ENCODE measurements at places on chromosomes 2 and 18. TPM values are rescaled to one million over a fixed set of nuclear protein-coding genes. Genes with fewer than 3 reads are reported as not detected.

GRP gene
- total RNA-seq = 22.8 TPM

ST6GAL2 gene
- 144 TPM for total RNA-seq

CACNB4 gene
- 42.4 TPM for total RNA-seq

GNAL gene
- 92.9 TPM for total RNA-seq

WDR75 gene
- total RNA-seq = 64.4 TPM

DLGAP1 gene
- 57.1 TPM for total RNA-seq

SLC23A3 gene
- under 0.01 TPM for total RNA-seq

- no peak for DNase-seq
Observed at GRCh38 chr2:68302281-68302875, 17.4 kb downstream of the CNRIP1 start.

- peak; percentile 87 for DNase-seq
Observed at GRCh38 chr2:218292048-218293014, at the start of gene TMBIM1. Gene TMBIM1, minus strand, starts transcription at chr2:218292503. Its CDS starts 10,362 bp downstream, at chr2:218282141.

DNA sequence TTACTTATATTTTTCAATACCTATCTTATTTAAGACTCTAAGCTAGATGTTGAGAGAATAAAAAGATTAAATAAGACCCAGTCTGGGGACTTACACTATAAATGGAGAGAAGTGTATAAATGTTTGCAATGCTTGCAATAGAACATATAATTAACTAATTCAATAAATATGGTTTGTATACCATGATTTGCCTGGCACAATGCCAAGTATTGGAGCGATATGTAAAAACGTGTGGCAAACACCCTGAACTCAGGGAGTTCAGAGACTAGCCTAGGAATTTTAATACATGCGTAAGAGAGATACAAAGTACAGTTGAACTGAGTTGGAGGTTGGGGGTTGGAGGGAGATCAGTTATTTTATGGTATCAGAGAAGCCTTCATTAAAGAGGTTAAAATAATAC lies 251.8 kb upstream of the DDX18 start:
- no peak for DNase-seq

DNA sequence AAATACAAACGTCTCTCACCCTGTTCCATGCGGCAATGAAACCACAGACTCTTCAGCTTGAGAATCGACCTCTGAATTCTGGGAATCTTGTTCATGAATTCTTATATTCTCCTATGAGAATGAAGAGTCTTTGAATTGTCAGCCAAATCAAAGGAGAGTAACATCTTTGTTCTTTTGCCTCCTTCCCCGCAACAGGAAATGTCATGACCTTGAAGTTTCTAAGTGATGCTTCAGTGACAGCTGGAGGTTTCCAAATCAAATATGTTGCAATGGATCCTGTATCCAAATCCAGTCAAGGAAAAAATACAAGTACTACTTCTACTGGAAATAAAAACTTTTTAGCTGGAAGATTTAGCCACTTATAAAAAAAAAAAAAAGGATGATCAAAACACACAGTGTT lies 21.8 kb downstream of the TNFAIP6 start:
- no peak for DNase-seq

- no peak for DNase-seq
Observed at GRCh38 chr2:28250006-28250405, 142.7 kb upstream of the FOSL2 start.

GRCh38 chr2:183799761-183800160 lies 675.5 kb downstream of the NUP35 start:
- no peak for DNase-seq

GRCh38 chr2:70719231-70719630 lies 48.8 kb downstream of the ADD2 start:
- no peak for DNase-seq

DNA sequence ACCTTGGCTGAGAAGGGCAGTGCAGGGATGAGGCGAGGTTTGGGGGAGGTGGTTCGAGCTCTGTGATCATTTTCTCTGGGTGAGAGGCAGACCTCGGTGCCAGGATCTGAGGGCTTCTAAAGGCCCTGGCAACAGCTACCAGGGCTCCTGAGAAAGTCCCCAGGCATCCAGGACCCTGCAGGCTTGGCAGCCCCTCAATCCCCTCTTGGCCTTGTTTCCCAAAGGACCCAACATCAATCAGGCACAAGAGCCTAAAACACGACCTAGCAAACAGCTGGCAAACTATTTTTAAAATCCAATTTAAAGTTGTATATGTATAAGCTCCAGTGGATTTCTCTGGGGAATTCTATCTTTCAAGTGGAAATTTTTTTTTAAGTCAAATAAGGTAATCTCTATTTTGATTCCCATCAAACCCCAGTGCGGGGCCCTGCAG lies 15.0 kb upstream of the MAT2A start:
- DNase-seq = no peak

DNA sequence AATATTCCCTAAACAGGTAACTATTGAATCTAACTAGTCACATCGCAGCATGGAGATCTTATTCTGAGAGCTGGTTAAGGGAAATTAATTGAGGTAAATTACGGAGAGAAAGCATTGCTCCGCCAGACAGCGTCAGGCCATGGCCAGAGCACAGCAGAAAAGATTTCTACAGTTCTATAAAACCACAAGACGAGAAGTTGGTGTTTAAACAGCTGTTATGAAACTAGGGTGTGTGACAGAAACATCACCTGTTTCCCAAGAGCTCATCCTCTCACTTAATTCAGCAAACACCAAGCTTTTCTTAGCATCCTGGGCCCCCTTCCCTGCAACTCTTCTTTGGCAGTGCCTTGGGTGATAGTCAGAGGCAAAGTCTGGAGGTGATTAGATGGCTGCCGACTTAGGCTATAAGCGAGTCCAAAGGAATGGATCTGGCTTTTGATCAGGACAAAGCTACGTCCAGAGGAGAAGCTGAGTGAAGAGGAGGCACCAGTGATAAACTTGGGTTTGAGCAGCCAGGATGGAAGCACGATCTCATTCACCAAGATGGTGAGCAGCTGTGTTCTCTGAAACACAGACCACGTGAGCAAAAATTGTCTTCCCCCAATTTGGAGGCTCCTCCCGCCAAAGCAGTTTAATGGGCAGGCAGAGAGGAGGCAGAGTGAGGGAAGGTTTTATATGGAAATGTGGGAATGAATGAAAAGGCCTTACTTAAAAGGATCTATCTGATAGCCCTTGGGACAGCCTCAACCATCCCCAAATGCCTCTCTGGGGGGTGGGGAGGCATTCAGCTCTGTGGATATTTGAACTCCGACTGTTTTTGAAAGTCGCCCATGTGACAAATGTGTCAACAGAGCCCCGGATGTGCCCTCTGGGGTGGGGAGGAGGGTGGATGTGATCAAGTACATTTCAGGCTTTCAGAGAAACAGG lies 57.8 kb downstream of the PKDCC start:
- DNase-seq = no peak

DNA sequence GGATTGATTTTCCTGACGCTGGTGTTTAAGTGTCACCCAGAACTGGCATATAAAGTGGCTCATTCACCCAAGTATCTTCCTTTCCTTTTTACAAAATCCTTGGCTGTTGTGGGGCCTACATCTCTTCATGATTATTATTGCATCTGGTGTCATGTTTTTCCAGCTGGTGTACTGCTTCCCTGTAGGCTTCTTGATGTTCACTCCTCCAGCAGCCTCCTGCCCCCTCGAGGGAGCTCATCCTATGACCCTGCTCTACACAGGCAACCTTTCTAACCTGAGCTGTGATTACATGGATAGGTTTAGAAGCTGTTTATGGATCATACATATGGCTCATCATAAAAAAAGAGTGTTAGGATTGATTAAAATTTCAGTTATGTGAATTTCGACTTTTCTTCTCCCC lies 12.4 kb upstream of the AGPS start:
- no peak for DNase-seq

GRCh38 chr2:11154923-11155380 lies 315 bp upstream of the SLC66A3 start:
- DNase-seq = peak; percentile 100

DNA sequence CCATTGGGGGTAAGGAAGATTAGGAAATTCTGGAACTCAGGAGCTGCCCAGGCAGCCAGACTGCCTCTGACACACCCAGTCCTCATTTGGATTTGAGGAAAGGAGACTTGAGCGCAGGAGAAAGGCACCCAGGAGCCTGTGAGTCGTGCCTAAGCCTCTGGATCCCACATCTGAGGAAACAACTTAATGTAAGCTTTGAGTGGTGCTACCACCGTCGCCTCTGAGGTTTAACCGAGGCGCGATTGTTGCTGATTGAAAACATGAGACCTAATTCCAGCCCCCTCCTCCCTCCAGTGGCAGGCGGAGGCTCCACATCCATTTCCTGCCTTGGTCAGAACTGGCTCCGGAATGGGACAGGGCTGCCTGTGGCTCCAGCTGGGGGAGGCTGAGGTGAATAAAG lies 176.7 kb upstream of the PKDCC start:
- no peak for DNase-seq

DNA sequence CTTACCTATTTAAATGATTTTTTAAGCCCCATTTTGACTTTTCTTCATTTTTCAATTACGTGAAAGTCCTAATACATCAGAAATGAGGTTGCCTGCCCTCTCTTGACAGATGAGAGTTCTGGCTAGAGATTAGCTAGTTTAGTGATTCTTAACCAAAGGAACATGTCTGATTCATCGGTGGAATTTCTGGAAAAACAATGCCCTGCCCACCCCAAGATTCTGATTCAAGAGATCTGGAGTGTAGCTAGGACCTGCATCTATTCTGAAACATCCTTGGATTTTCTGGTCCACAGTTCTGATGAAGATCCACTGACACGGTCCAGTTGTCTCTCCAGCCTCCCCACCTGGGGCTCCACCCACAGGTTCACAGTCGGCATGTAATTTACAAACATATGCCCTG lies 111.2 kb downstream of the KLF7 start:
- no peak for DNase-seq

DNA sequence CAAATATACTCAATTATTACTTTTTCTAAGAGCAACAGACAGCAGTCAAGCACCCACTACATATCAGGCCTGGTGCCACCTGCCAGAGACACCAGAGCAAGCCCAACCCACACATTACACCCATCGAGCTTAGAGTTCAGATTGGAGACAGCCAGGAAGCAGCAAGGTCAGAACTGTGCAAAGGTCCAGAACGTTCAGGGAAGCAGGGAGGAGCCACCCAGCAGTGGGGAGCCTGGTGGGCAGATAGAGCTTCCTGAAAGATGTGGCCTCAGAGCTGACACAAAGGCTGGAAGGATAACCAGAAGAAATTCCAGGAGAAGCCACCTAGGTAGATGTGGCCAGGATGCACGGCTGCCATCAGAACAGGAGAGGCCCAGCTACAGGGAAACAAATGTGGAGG lies 440.5 kb upstream of the ID2 start:
- DNase-seq = no peak

GRCh38 chr2:113980946-113981345 lies 91.1 kb downstream of the ACTR3 start:
- no peak for DNase-seq

- no peak for DNase-seq
Observed at GRCh38 chr2:224793946-224794345, 77.8 kb upstream of the CCDC195 start.
